ENCODE measurements at places on chromosomes 16 and 17.

- peak; percentile 25 for DNase-seq
Measured at GRCh38 chr16:58970775-58971174, 236.7 kb upstream of the GOT2 start.

- DNase-seq: peak; percentile 44
Measured at GRCh38 chr16:57720142-57720575, 15.4 kb upstream of the KATNB1 start.

GRCh38 chr17:44941712-44942331, 5.8 kb downstream of the KIF18B start:
- DNase-seq: no peak

DNA sequence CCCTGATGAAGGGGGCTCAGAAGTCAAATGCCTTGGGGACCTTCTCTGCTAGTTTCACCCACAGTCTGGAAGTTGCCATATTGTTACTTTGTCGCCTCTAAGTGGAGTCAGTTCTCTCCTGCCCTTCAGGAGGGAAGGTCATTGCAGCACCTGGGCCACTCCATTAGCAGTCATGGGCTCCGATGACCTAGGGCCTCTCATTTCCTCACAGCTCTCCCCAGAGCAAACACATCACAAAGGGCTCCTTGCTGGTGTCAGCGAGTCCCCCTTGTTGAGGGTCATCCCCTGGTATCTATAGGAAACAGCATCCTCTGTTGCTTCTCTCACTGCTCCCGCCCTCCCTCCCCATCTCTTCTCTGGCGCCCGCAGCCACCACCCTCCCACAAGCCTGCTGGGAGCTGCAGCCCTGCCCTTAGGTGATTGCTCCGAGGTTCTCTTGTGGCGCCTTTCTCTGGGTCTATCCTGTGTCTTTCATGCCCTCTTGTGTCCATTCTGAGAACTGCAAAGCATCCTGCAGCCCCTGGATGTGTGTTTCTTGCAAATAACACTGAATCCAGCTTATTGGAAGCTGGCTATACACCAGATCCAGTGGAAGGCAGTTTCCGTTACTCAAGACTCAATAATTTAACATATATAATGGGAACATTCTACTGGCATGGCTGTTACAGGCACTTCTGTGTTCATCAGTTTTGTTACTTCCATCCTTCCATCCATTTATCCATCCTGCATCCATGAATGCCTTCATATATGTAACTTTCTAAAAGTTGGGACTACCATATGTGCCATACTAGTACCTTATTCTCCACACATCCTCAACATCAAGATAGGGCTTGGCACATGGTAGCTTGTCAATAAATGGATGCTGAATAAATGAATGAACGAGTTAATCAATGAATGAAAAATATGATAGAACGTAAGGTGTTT, 21.2 kb downstream of the PDILT start:
- DNase-seq: peak; percentile 57

GRCh38 chr17:40497695-40498094, 3.7 kb downstream of the TNS4 start:
- peak; percentile 69 for DNase-seq

DNA sequence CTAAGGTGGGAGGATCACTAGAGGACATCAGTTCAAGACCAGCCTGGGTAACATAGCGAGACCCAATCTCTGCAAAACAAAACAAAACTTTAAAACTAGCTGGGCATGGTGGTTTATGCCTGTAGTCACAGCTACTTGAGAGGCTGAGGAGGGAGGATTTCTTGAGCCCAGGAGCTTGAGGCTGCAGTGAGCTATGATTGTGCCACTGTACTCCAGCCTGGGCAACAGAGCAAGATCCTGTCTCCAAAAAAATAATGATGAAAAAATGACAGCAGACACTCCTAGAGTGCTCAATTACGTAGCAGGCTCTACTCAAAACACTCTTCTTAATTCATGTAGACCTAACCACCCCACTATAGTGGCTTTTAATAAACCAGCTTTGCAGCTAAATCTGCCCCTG, 12.9 kb downstream of the ERN2 start:
- DNase-seq: no peak

DNA sequence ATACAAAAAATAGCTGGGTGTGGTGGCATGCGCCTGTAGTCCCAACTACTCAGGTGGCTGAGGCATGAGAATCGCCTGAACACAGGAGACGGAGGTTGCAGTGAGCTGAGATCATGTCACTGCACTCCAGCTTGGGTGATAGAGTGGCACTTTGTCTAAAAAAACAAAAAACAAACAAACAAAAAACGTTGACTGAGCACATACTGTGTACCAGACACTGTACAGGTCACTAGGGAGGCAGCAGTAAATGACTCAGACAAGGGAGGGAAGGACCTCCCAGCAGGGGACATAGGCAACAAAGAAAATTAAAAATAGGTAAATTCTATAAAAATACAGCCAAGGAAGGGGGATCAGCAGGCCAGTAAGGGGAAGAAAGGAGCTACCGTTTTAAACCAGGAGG, 64.3 kb downstream of the SOCS1 start:
- no peak for DNase-seq

Data from fibroblast of mammary gland (primary cell).